Cerebellar nuclear complex (tissue), 1 donor: ENCODE measurements at places on chromosomes 7 and 10.

DNA sequence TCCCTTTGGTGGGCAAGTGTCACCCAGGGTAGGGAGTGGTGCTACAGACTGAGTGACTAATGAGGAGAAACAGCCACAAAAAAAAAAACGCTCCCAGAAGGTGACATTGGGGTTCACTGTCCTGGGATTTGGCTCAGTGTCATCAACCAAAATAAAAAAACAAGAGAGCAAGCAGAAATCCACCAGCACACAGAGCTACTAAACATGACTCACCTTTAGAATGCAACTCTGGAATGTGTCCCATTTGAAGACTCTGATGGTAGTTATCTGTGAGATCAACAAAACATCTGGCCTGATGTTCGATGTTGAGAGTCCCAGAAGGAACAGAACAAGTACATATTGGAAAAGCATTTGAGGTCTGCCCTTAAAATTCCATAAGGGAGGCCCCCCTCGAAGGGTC, 200.3 kb upstream of the LYZL2 start:
- no peak for DNase-seq

- DNase-seq, result no peak
Observed at GRCh38 chr7:24052572-24053260, 231.3 kb upstream of the NPY start.

DNA sequence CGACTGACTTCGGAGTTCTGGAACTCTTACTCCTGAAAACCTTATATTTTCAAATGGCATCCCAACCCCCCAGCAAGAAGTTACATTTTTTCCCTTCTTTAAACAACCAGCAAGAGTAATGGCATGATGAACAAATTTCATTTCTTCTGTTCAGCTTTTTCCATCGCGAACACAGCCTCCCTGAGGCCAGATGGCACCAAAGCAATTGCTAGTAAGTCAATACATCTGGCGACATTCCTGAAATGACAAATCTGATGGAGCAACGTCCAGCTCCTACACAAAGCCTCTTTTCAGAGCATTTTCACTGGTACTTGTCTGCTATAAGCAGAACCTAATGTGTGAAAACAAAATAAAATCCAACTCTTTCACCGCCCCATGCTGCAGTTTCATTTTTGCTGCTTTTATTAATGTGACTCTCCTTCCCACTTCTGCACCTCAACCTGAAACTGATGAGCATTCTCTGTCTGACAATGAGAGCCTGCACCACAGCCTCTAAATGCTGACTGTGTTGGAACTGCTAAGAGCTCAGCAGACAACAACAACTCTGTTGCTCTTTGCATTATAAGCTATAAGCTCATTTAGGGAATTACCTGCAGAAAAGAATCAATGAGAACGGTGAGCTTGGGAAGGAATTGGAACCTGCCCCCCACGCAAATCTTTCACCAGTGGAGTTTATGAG, 229.8 kb downstream of the FGFR2 start:
- DNase-seq, result no peak

- no peak for DNase-seq
Observed at GRCh38 chr7:42745357-42746059, 166.4 kb downstream of the C7orf25 start.

DNA sequence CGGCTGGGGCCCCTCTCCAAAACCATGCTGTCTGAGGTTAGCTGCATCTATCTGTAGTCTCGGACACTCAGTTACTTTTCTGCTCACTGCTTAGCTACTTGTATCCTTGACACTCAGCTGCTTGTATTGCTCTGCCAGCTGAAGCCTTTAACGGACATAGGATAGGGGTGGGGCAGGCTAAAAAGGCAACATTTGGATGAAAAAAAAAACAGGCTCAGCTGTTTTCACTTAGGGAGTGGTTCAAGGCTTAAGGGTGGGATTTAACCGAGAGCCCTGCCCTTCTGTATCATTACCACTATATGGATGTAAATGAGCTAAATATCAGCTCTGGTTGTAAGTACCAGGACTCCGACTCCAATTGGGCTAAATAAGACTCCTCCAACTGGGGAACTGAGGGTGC, 28.6 kb downstream of the LSMEM1 start:
- DNase-seq, result no peak

- DNase-seq, result no peak
Observed at GRCh38 chr10:131271195-131271880, 40.2 kb downstream of the TCERG1L start.

DNA sequence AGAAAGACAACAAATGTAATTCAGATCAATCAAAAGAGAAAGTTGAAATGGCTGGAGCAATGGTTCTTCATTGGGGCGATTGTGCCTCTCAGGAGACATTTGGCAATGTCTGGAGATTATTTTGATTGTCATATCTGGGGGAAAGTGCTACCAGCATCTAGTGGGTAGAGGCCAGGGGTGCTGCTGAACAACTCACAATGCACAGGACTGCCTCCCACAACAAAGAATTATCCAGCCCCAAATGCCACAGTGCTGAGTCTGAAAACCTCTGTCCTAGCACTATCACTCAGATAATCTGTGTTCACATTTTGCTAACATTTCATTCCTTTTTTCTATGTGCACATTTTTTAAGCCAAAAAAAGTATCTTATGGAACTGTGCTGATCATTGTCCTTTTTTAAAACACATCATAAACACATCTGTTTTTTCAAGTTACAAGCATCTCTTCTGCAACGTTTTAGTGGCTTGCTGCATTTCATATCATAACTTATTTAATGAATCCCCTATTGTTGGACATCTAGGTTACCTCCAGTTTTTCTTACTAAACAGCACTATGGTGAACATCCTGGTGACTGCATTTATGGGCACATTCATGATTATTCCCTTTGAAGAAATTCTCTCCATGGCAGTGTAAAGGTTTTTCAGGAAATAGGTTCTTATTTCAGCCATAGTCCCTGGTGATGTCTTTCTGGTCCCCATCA, 114.2 kb downstream of the C10orf105 start:
- DNase-seq, result no peak

GRCh38 chr7:77765481-77765880, 32.8 kb downstream of the TMEM60 start:
- DNase-seq, result no peak

DNA sequence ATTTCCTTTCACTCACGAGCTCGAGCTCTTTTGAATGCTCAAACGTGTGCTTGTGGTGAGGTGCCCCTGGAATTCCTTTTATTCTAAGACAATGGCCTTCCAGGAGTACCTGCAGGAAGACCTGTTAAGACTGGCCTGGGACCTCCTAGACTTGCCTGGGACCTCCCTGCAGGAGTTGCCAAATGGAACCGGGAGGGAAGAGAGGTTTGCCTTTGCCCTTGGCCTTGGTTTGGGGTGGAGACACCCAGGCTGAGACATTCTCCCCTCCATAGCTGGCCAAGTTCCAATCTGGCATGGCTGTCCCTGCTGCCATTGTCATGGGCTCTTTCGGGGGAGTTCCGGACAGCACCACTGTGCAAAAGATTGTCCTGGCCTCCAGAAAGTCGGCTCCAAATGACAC, 39.7 kb downstream of the DNAJB12 start:
- DNase-seq, result no peak

DNA sequence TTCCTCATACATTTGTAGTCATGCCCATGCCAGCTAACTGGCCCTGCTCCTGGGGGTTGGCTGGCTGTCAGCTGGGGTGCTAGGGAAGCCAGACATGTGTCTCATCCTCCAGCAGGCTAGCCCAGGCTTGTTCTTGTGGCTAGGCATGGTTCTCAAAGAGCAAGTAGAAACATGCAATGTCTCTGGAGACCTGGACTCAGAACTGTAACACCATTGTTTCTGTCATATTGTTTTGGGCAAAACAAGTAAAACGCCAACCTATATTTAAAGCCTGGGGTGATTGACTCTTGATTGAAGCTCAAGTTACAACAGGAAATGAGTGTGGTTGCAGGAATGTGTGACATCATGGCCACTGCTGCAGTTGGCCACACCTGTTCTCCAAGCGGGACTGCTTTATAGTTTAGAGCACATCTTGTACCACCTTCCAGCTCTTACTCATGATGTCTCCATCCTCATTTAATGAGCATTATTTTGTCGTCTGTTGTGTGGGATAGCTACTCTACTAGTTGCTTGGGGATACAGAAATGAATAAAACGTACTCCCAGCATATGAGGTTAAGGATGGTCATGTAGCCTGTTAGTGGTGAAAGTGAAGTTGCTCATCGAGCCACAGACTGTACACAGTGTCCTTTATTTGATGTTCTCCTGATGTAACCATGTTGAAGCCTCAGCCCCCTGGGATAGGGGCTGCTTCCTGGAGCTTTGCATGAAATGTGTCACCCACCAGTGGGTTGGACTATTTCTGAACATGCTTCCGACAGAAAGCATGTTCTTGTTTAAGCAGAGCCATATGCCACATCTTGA, 168.4 kb downstream of the SORCS3 start:
- no peak for DNase-seq

GRCh38 chr10:79488870-79489269, 23.5 kb upstream of the EIF5AL1 start:
- DNase-seq, result no peak

GRCh38 chr10:23037561-23037960, 57.8 kb upstream of the MSRB2 start:
- DNase-seq, result no peak

- DNase-seq, result no peak
Observed at GRCh38 chr10:124092250-124092859, 1.0 kb downstream of the CHST15 start.

- DNase-seq, result no peak
Observed at GRCh38 chr7:20741801-20742200, 44.9 kb downstream of the SP8 start.

DNA sequence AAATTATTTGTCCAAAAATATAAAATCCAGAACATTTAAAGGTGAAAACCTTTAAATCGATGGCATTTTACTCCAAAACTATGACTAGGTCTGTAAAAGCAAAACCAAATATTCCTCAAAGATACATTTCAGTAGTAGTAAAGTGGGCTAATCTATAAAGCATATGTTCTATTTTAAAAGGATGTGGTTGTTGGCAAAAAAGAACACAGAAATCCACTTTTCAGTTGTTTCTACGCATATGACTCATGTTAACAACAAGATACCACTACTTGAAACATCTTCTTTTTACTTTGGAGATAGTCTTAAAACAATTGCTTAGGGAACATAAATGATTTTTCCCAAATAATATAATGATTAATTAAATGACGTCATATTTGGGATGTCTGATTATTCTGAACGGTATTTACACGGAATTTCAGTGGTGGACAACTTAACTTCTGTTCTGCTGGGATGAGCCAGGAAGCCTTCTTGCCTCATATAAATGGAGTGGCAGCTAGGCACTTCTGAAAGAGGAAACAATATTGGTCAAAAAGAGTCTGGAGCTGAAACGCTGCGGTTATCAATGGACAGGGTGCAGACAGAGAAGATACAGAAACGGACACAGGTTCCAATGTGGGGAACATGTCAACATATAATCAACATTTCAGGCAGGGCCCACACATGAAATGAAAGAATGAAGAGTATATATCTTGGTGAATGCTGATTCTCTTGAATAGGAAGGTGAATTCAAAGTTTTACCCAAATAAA, 78.5 kb downstream of the ETV1 start:
- no peak for DNase-seq

DNA sequence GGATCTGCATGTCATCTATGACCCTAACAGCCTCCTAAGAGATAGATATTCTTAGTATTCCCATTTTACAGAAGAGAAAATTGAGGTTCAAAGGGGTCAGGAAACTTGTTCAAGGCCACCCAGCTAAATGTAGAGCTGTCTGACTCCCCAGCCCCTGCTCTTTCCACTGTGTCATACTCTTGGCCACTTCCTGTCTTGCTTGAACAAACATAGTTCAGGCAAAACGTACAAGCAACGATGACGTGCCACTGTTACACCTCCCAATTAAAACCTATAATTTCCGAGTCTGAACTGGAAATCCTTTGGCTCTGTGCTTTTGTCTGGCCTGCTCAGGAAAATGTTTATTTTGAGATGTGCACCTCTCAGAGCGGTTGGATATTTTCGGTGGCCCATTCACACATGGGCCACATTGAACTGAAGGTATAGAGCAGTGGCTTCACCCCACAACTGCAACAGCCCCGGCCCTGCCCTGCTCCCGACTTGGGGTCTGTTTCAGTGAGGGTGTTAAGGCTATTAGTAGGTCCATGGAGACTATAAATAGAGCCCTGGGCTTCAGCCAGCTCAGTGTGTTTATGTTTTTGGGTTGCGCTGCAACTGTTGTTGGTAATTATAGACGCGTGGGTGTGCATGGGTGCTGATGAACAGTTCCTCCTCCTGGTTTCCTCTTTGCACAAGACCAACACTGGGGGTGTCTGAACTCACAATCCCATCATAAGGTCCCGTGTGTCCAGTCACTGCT, 172.3 kb upstream of the ADO start:
- no peak for DNase-seq

GRCh38 chr7:151795168-151795811, 81.6 kb downstream of the PRKAG2 start:
- DNase-seq, result no peak

- no peak for DNase-seq
Observed at GRCh38 chr7:123573896-123574467, 16.4 kb upstream of the NDUFA5 start.

DNA sequence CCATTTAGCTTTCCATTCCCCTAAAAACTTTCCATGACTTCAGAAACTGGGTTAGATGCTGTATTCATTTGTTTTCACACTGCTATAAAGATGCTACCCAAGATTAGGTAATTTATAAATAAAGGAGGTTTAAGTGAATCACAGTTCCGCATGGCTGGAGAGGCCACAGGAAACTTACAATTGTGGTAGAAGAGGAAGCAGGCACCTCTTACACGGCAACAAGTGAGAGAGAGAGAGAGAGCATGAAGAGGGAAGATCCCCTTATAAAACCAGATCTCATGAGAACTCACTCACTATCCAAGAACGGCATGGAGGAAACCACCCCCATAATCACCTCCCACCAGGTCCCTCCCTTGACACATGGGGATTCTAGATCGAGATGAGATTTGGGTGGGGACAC, 336.8 kb downstream of the TFEC start:
- no peak for DNase-seq

- no peak for DNase-seq
Observed at GRCh38 chr10:613271-614138, 76.0 kb downstream of the DIP2C start.

DNA sequence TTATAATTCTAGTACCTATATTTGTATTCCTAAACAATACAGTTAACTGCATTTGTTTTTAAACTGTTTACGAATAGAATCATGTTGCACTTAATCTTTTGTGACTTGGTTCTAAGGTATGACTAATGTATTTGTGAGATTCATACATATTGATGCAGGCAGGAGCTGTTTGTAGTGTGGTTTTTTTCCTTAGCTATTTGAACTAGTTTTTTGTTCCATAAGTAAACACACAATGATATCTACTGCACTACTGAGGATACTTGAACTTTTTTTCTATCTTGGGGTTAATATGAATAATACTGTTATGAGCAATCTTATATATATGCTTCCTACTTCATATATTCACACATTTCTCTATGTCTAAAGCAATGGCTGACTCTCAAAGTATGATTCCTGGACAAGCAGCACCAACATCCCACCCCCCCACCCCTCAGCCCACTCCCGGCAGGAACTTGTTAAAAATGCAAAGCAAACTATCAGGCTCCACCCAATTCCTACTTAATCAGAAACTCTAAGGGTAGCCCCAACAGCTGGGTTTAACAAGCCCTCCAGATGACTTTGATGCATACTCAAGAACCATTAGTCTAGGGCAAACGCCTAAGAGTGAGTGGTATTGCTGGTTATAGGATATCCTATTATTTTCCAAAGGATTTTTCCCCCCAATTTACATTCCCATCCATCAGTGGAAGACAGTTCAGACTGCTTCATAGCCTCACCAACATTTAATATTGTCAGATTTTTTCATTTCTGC, 25.8 kb downstream of the BRAF start:
- no peak for DNase-seq
